ENCODE measurements at places on chromosomes 6 and 20.
A peak's percentile ranks its signal among the peaks of the same experiment; 100 is the strongest.

GRCh38 chr20:49811825-49812506 lies 662 bp upstream of the SLC9A8 start:
- no peak for DNase-seq

GRCh38 chr20:2750491-2751251 lies 49.8 kb downstream of the CPXM1 start:
- DNase-seq, result peak; percentile 7

GRCh38 chr6:7617801-7618764 lies 28.1 kb downstream of the SNRNP48 start:
- no peak for DNase-seq

DNA sequence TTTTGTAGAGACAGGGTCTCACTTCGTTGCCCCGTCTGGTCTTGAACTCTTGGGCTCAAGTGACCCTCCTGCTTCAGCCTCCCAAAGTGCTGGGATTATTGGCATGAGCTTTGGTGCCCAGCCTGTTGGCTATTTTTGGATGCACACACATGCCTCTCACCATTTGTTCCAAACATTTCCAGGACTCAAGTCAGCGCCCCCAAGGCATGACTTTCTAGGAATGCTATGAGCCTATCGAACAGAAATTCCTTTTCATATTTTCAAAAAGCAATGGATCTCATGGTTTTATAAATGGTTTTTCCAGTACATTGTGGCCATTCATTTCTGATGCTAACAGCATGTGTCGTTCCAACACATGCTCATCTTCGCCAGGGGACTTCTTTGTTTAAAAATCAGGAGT lies 119.3 kb upstream of the NAA20 start:
- no peak for DNase-seq

- DNase-seq, result no peak
Measured at GRCh38 chr20:38649275-38649891, 47.8 kb downstream of the ARHGAP40 start.

DNA sequence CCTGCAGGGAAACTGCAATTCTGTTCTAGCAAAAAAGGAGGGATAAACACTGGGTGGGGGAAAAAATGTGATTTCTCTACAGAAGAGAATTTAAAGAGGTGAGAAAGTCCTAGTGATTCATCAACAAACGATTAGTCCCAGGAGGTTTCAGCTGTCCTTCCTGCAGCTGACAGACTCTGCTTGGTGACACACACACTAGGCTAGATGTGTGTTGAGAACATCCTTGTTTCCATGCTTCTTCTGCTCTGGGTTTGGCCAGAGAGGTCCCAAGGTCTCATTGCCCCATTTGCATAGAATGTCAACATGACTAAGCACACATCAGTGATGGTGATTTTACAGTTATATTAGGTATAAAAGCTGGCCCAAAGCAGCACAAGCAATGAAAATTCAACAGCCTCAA lies 258.3 kb downstream of the NFATC2 start:
- DNase-seq, result no peak

DNA sequence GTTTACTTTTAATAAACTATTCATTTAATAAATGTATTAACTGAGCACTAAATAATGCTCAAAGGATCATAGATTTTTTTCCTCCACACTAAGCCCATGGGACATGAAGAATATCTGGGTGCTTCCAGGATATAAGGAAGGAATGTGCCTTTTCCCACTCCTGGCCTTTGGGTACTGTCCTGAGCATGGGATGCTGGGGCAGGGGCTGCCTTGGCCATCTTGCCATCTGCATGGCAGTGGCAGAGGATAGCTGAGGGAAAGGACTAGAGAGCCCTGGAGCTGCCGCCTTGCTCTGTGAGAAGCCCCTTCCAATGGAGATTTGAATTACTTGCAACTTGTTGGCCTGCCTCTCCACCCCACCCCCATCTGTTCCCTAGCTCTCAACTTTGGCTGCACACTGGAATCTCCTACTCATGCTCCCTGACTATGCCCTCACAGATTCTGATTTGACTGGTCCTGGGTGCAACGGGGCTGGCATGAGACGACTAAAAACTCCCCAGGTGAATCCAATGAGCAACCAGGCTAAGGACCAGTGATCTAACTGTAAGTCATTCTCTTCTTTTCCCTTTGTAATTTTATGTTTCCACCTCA lies 15.6 kb downstream of the DDRGK1 start:
- no peak for DNase-seq

- DNase-seq, result no peak
Measured at GRCh38 chr6:1630771-1631217, 21.1 kb downstream of the FOXC1 start.

DNA sequence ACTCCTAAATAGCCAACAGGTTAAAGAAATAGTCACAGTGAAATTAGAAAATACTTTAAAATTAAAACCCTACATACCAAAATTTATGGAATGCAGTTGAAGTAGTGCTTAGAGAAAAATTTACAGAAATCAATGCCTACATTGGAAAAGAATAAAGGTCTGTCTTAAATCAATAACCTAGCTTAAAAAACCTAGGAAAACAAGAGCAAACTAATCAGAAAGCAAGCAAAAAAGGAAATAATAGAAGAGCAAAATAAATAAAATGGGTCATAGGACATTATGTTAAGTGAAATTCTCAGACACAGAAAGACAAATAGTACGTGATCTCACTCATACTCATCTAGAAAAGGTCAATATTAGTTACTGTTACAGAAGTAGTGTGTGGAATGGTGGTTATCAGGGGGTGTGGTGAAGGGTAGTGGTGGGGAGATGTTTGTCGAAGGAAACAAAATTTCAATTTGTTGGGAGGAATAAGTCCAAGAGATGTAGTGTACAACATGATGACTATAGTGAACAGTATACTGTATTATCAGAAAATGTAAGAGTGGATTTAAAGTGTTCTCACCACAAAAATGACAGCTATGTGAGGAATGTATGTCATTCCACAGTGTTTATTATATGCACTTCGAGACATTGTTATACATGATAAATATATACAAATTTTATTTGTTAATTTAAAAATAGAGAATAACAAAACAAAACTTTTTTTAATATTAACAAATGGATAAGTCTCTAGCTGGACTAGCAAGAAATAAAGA lies 423.6 kb downstream of the CDH26 start:
- DNase-seq, result no peak

- DNase-seq, result no peak
Measured at GRCh38 chr6:112743323-112743722, 396.2 kb downstream of the RFPL4B start.

GRCh38 chr6:150298030-150298380 lies 70.8 kb upstream of the IYD start:
- DNase-seq, result no peak

GRCh38 chr20:14415467-14415866 lies 78.1 kb upstream of the FLRT3 start:
- DNase-seq, result no peak

DNA sequence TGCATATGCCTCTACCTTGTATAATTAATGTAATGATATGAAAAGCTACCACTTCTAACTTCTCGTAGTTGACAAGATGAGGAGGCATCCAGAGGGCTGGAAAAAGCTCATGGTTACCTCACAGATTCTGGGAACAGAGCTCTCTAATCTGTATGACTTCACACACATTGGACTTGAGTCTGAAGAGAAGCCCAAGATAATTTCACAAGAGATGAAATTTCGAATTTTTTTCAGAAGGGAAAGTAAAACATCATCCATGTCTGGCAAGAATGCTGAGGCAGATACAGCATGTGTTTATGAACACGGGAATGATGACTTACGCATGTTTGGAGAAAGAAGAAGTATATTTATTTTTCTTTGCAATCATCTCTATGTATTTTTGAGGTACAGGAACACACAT lies 141.8 kb upstream of the TENT5A start:
- DNase-seq, result no peak

DNA sequence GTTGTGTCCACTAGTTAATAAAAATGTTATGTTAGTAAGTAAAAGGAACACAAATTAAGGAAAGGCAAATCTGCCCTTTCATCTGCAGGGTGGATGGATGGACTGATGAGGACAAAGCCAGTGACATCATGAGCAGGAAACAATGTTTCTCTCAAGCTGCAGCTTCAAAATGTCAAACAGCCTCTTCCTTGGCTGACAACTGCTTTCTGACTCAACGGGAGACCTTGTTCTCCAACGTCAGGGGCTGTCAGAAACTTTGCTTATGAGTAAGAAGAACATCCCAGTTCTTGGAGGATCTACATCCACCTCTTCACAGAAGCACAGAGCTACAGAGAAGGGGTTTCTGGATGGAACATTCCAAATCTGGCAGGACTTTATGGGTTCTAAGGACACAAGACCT lies 6.0 kb downstream of the CST2 start:
- no peak for DNase-seq

- DNase-seq, result no peak
Measured at GRCh38 chr6:63856271-63856670, 220.7 kb downstream of the PHF3 start.

DNA sequence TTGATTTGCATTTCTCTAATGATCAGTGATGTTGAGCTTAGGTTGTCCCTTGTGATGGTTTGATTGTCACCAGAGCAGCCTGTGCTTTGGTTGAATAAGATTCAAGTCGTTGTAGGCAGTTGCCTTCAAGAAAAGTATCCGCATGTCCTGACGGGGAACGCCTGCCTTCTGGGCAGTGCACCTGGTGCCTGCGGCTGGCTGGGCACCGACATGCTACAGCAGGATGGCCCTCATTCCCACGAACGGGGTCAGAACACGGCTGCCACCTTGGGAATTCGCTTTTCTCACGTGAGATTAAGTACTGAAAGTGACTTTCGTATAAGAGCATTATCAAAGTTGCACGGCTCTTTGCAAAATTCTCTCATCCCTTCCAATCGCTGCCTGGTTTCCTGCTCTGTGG lies 78.4 kb downstream of the CDH4 start:
- DNase-seq, result no peak

Data from CD4-positive, alpha-beta T cell treated with Interleukin-10 for 1 hour (primary cell).